H9 (cell line): ENCODE measurements at places on chromosomes 1 and 21.

DNA sequence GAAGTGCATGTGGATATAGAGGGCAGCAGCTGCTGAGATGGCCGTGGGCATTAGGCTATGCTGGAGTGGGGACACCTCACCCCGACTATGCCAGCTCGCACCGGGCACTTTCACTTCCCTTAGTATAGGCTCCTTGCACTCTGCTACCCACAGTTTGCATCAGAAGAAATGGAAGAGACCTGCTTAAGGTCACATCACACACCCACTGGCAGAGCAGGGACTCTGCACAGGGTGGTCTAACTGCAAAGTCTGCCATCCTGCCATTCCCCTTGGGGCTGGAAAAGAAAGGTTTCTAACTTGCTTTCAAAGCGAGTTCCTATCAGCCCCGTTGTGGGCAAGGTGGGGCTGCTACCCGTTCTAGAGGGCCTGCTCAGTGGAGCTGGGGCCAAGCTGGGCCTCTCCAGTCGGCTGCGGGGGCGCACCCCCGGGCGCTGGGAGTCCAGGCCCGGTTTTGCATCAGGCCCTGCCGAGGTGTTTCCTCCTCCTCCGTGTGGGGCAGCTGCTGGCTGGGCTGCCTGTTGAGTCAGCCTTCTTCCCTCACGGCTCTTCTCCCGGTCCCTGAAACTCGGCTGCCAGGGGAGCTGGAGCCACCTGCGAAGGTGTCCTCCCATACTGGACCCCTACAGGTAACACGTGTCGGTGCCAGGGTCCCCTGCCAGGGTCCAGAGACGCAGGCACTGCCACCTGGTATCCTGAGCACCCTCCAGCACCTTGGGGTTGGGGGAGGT, at the start of gene SYTL1:
Gene SYTL1, plus strand, starts transcription at position 498 of the 728 bp plus-strand sequence. CDS start 3,313 bp downstream, outside the sequence.
- DNase-seq = peak; percentile 75

- DNase-seq = no peak
These were observed 91.2 kb upstream of the KCTD3 start for GRCh38 chr1:215475796-215476481.

DNA sequence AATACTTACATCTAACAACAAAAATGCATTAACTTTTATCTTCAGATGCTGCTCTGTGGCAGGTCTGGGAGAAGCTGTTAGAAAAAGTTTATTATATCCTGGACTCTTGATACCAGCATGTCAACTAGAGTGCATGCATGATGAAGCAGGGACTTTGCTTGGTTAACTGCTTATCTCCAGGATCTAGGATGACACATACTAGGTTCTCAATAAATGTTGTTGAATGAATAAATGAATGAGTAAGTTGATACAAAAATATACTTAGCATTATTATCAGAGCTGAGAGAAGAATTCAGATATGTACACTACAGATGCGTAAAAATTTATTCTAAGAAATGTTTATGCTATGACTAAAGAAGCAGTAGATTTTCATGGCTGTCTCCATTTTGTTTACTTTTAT, 304.3 kb downstream of the LTN1 start:
- no peak for DNase-seq

DNA sequence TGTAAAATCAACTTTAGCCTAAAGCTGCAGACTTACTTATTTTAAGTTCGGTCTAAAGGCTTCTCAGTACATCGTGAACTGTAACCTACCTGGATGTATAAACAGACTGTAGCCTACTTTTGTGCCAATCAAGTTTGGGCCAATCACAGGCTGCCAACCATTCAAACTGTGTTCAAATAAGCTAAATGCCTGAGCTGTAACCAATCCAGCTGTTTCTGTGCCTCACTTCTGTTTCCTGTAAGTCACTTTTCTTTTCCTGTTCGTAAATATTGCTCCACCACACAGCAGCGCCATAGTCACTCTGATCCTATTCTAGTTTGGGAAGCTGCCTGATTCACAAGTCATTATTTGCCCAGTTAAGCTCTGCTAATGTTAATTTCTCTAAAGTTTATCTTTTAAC, 37.5 kb upstream of the SLAMF9 start:
- DNase-seq = no peak

DNA sequence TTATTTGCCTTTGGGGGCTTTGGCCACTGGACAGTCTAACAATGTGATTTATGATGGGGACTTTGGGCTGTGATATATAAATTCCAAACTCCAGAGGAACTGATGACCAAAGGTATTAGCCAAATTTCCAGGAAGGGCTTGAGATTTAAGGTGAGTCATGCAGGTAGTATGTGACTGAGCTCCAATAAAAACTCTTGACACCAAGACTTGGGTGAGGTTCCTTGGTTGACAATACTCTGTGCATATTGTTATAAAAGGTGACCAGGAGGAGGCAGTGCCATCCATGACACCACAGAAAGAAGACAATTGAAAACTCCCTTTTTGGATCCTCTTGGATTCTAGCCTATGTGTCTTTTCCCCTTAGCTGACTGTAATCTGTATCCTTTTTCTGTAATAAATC, 392.7 kb upstream of the LRRC7 start:
- no peak for DNase-seq

- no peak for DNase-seq
These were observed 26.8 kb downstream of the EIF4G3 start for GRCh38 chr1:21149855-21150432.

DNA sequence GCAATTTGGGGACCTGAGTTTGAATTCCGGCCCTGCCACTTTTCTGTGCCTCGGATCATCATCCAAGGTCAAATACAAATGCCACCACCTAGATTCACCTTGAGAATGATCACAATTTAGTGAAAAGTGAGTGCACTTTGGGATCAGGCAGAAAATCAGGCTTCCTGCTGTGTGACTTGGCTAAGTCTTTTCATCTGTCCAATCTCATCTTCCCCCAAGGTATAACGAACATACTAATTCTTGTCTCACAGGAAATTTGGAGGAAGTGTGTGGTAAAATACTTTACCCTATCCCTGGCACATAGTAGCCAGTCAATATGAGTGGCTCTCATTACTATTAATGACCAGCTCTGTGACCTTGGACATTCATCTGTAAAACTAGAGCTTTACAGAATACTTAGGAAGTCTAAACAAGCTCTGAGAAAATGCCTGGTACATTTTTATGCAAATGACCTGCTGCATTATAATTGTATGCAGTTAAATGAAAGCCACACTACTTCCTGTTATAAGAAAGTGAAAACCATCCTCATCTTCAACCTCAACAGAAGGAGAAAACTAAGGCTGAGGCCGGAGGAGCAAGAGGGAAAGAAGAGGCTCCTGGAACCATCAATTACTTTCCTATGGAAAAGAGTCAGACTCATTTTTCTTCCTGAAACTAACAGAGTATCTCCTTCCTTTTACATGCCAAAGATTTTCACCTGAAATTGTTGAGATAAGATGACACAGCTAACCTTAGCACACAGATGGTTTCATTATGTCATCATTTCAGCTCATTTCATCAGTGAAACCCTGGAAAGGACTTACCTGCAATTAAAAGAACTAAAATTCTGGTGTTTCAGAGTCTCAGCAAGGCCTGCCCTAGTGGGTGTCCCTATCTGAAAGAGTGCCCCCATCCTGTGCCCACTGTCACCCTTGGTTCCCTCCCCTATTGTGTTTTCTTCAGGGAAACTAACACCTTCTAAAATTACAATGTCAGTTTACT, 32.6 kb upstream of the RGS8 start:
- no peak for DNase-seq
